ENCODE measurements at places on chromosomes 11 and 22.
A peak's percentile ranks its signal among the peaks of the same experiment; 100 is the strongest.

DNA sequence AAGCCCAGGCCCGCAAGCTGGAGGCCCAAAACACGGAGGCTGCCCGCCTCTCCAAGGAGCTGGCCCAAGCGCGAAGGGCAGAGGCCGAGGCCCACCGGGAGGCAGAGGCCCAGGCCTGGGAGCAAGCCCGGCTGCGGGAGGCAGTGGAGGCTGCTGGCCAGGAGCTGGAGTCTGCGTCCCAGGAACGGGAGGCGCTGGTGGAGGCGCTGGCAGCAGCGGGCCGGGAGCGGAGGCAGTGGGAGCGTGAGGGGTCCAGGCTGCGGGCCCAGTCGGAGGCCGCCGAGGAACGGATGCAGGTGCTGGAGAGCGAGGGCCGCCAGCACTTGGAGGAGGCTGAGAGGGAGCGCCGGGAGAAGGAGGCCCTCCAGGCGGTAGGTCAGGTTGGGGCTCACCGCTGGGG is 4.8 kb downstream of the CCDC88B start:
- no peak for DNase-seq

- DNase-seq, result no peak
These were observed 3.0 kb downstream of the TRIM29 start for GRCh38 chr11:120134931-120135228.

DNA sequence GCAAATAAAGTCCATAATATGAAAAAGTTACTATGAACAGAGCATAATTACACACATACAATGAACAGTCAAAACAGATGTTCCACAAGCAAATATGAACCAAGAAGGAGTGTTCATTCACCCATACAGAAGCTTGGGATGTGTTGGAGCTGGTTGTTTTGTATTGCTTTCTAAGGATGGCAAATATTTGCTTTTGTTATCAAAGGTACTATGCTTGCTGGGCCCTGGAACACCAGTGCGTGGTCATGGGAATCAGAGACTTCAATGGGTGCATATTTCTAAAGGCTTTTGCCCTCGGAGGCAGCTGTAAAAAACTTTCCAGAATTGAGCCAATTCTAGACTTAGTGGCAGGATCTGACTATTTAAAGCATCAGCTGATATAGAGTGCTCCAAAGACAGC is 85.1 kb downstream of the BARX2 start:
- DNase-seq, result no peak

GRCh38 chr11:41795004-41795403 is 335.6 kb upstream of the LRRC4C start:
- no peak for DNase-seq

DNA sequence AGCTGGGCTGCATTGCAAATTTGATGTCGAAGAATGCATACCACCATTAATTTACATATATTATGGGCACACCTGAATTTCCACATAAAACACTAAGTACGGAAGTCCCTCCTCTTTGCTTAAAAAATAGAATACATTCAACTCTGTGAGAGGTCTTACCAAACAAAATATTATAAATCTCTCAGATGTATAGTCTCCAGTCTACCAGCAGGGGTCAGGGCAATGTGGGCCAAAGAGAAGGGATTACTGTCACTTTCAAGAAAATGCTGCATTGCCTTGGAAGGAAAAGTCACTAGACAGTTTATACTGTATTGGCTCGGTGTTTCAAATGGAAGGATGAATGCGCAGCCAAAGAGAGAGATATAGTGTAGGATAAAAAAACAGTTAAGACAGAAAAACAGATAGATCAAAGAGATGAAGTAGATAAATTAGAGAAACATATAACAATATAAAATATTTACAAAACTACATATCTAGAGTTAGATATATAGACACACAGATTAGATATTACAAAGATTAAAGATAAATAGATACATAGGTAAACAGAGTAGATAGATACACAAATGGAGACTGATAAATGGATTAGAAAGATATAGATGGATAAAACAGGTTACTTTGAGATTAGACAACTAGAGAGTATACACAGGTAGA is 20.9 kb downstream of the SERGEF start:
- DNase-seq, result peak; percentile 75

DNA sequence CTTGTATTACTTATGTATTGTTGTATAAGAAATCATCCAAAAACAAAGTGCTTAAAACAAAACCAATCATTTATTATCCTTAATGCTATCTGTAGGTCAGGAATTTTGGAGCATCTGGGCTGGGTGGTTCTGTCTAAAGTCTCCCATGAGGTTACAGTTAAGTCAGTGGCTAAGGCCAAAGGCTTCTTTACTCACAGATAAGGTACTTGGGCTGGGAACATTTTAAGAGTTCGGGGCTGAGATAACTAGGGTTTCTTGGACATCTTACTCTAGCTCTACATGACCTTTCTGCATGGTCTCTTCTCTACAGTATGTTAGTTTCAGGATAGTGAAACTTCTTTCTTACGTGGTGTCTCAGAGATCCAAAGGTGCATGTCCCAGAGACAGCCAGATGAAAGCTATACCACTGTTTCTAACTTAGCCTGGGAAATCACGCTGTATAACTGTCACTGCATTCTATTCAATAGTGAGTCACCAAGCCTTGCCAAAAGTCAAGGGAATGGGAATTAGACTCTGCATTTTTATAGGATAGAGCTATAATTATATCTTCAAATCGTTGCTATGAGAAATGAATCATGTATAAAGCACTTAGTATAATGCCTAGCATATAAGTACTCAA is 29.6 kb downstream of the SOX6 start:
- no peak for DNase-seq

- no peak for DNase-seq
These were observed 519.6 kb downstream of the METTL15 start for GRCh38 chr11:28627690-28628255.

- no peak for DNase-seq
These were observed 482 bp downstream of the DDX17 start for GRCh38 chr22:38505541-38506117.

- no peak for DNase-seq
These were observed 85.3 kb downstream of the GAB2 start for GRCh38 chr11:78332174-78332866.
